ENCODE measurements at places on chromosomes 7 and 10. TPM values are rescaled to one million over a fixed set of nuclear protein-coding genes. Genes with fewer than 3 reads are reported as not detected.

GRCh38 chr7:146345251-146345650, 228.7 kb downstream of the CNTNAP2 start:
- peaks cover 6% of the 10 kb centered on the region for H3K4me1 ChIP-seq
- no peak overlapping the region for H3K4me3 ChIP-seq
- no peaks in the 10 kb centered on the region for H3K36me3 ChIP-seq
- peak overlapping the region; percentile 13 for H3K27ac ChIP-seq
- H3K27me3 ChIP-seq: no peaks in the 10 kb centered on the region

GRCh38 chr10:68474021-68474420, 2.2 kb upstream of the DNA2 start:
- H3K27me3 ChIP-seq: no peaks in the 10 kb centered on the region
- no peak for DNase-seq
- H3K27ac ChIP-seq: no peak overlapping the region
- no peaks in the 10 kb centered on the region for H3K36me3 ChIP-seq
- no peaks in the 10 kb centered on the region for H3K4me1 ChIP-seq

LIPF gene
- not detected for total RNA-seq

PLAC9 gene
- total RNA-seq: not detected

ARMC3 gene
- 0.07 TPM for total RNA-seq

TMEM176A gene
- 18.2 TPM for total RNA-seq

GRCh38 chr10:3874990-3875841, 90.2 kb upstream of the KLF6 start:
- H3K36me3 ChIP-seq: no peaks in the 10 kb centered on the region
- H3K4me3 ChIP-seq: no peak overlapping the region
- H3K27me3 ChIP-seq: peaks cover 5% of the 10 kb centered on the region

TSPAN13 gene
- 34.2 TPM for total RNA-seq

All from cardiac muscle cell (in vitro differentiated cells and primary cell).